Endothelial cell of umbilical vein (primary cell): ENCODE measurements at places on chromosomes 5 and 9. TPM values are rescaled to one million over a fixed set of nuclear protein-coding genes. Genes with fewer than 3 reads are reported as not detected.

C5 gene
- 1.6 and 1.8 TPM in 2 replicates for total RNA-seq

ADAMTS12 gene
- total RNA-seq: 0.88 TPM in 1 of 2 replicates, not detected in the other

SURF1 gene
- 12.0 and 22.8 TPM in 2 replicates for total RNA-seq

ERP44 gene
- total RNA-seq: 19.3 and 21.4 TPM in 2 replicates

ZNF354C gene
- total RNA-seq: 4.7 and 5.0 TPM in 2 replicates

CTXN3 gene
- total RNA-seq: not detected in 2 replicates

DNA sequence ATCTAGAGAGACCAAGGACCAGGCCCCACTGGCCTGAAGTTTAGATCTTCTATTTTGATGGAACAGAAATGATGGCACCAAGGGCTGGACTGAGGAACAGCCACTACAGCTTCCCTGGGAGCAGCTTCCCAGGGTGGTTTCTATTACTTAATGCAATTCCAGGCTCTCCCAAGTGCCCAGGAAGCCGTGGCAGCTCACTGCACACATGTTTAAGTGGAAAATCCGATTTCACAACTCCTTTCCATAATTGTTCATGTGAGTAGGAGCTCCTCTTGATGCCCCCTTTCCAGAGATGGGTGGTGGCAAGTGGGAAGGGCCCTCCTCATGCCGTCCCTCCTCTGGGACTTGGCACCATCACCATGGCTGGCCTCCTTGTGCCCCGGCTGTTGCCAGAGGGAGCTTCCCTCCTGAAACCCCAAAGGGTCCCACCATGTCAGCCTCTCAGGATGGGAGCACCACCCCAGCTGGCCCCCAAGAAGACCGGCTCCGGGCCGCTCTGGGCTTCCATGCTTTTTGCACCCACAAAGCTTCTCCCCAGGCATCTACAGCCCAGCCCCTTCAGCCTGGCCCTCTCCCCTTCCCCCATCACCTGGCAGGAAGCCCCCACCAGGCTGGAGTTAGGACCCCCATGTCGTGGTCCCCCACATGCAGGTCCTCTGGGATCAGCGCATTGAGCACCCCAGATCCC lies 9.1 kb upstream of the UBAC1 start:
- DNase-seq: no peak

GRCh38 chr9:134412298-134412711 lies 86.0 kb downstream of the RXRA start:
- no peak for DNase-seq

- DNase-seq: no peak
These were observed 36.1 kb downstream of the PRRX2 start for GRCh38 chr9:129701549-129701948.

DNA sequence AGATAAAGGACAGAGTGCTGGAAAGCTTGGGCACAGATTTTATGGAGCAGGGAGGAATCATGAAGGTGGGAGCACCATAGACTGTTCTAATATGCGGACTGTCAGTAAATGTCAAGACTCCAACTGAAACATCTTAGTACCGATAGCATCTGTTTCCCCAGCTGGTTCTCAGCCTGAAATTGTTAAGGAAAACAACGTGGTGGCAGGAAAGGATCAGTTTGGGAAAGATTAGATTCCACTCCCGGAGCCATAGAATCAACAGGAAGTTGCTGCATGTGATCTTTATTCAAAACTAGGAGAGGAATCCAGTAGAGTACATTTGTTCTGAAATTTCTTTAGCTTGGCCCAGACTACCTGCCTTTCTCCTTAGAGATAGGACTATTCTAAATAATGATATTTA lies 559.1 kb downstream of the CSNK1G3 start:
- DNase-seq: peak; percentile 91

- DNase-seq: no peak
These were observed 597 bp upstream of the IRX4 start for GRCh38 chr5:1883120-1883924.

- no peak for DNase-seq
These were observed 18.3 kb downstream of the NDUFS6 start for GRCh38 chr5:1819458-1819857.

GRCh38 chr5:170228762-170229435 lies 3.9 kb upstream of the C5orf58 start:
- no peak for DNase-seq

GRCh38 chr5:148084269-148084668 lies 20.5 kb downstream of the SPINK5 start:
- no peak for DNase-seq

GRCh38 chr5:177336112-177336511 lies 15.4 kb downstream of the LMAN2 start:
- peak; percentile 31 for DNase-seq
